ENCODE measurements at places on chromosomes 6 and 20.

DNA sequence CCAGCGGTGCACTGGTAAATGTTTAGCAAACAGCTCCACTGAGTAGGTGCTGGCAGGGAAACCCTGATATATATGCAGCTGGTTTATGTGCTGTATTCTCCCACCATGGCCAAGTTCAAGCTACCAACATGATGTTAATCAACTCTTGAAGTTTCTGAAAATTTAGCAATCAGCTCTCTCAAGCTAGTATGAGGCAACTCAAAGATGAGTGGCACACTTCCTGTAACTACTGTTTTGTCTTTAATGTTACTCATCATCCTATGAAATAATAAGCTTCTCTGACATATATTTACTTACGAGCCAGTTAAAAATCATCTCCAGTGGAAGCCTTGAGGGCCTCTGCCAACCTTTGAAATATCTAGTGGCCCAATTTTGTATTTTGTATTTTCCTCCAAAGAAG, 54.7 kb downstream of the TRMT6 start:
- no peak for DNase-seq

GRCh38 chr6:56692523-56693245, 50.0 kb upstream of the DST start:
- no peak for DNase-seq

DNA sequence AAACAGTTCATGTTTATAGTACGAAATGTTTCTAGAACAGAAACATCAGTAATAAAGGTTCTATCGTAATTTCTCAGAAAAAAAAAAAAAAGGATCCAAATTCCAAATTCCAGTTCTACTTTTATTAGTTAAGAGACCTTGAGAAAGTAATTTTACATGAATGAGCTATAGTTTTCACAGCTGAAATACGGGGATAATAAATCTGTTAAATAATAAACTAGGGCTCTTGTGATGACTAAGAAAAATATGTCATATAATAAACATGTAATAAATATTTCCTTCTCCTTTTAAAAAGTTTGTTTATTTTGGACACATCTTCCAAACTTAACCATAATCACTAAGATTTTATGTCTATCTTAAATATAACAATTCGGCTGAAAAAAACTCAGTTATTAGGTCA, 17.8 kb downstream of the RARS2 start:
- no peak for DNase-seq

- DNase-seq = no peak
Measured at GRCh38 chr6:34025861-34026260, 120.0 kb downstream of the GRM4 start.

- no peak for DNase-seq
Measured at GRCh38 chr6:11806561-11807317, 28.1 kb upstream of the ADTRP start.

GRCh38 chr20:37526839-37527637, 638 bp downstream of the BLCAP start:
- DNase-seq = no peak

DNA sequence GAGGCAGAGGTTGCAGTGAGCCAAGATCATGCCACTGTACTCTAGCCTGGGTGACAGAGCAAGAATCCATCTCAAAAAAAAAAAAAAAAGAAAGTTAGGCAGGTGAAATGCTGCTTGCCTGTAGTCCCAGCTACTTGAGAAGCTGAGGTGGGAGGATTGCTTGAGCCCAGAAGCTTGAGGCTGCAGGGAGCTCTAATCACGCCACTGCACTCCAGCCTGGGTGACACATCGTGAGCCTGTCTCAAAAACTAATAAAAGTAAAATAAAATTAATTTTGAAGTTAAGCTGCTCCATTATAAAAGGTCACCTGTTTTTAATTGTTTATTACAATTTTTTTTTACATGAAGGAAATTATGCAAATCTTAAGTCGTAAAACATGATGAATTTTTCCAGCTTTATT, 23.2 kb upstream of the SAMHD1 start:
- no peak for DNase-seq

GRCh38 chr20:39909447-39909846, 779.6 kb downstream of the MAFB start:
- no peak for DNase-seq
